ENCODE measurements at places on chromosomes 1 and 21.

- no peak for DNase-seq
Observed at GRCh38 chr1:47362828-47363227, 29.2 kb downstream of the CMPK1 start.

DNA sequence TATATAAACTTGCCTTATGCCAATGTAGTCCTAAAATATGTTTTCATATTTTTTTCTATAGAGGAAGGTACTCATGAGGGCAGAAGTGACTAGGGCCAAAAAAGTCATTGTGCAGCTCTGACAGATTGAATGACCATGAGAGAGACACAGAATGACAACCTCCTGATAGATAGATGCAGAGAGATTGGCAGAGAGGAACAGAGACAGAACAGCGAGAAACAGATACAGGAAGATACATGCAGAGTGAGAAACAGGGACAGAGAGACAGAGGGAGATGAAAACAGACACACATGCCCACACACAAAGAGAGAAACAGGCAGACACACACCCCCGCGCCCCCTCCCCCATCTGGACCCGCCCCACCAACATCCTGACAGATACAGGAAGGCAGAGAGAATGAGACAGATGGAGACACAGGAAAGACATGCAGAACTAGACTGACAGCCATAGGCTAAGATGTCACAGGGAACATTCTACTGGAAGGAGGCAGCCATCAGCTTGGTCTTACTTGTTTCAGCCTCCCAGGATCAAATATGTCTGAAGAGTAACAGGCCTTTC, 211.1 kb downstream of the ST6GALNAC3 start:
- no peak for DNase-seq

DNA sequence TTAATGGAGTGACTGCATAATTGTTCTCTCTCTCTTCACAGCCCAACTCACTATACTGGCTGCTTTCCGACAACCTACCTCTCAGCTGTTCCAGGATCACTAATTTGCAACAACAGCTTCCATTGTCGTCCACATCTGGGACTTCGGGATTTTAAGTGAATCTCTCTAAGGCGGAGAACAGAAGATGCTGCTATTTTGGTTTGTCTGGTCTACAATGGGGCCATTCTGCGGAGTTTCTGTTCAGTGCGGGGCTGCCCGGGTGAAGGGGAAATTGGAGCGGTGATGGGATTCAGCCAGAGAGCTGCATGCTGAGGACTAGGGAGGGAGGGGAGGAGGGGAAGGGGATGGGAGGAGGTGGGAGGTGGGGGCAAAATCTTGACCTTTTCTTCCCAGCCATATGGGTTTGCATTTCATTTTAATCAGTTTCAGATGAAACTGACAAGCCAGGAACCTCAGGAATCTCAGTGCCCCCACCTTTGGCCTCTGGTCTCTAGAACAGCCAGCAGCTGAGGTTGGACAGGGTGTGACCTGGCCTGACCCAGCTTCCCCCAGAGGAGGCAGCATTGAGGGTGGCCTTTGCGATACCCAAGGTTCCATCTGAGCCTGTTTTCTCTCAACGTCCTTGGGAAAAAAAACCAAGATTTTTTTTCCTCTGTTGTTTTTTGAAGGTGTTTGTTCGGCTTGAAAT, 6.9 kb upstream of the SRP9 start:
- DNase-seq, result no peak

DNA sequence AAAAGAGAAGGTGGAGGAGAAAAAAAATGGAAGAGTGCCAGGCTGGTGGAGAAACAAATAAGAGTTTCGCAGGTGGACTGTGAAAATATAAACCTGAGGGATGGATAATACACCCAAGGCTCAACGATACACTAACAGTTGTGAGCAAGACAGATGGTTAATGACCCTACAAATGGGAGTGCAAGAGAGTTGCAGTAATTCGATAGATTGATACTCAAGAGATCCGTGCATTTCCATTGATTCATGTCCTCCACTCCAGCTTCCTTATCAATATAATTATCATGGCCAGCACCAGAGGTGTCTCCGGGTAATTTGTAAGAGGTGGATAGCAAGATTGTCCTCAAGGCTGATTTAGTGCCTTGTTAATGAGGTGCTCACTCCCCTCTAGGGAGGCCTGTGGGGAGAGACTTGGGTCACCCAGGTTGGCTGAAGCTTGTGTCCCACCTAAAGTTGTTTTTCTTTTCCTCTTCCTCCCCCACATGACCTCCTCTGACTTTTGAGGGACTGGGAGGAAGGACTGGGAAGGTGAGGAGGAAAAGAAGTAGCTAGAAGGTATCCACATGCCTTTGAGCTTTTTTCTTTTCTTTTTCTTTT, 221.8 kb upstream of the KIAA0040 start:
- no peak for DNase-seq

DNA sequence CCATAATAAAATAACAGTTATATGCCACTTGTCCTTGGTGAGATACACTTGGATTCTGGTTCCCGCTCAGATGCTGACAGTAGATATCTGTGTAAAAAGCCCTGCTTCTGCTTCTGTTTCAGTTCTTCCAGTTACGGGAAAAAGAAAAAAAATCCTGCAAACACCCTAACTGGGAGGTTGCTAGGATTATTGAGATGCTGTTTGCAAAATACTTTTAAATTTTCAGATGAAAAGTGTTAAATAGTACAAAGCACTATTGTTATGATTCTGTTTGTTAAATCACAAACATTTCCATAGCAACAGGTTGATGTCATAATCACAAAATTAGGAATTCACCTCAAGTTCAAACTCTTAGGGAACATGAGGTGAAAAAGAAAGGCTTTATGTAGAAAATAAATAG, 232.3 kb downstream of the HMCN1 start:
- no peak for DNase-seq

DNA sequence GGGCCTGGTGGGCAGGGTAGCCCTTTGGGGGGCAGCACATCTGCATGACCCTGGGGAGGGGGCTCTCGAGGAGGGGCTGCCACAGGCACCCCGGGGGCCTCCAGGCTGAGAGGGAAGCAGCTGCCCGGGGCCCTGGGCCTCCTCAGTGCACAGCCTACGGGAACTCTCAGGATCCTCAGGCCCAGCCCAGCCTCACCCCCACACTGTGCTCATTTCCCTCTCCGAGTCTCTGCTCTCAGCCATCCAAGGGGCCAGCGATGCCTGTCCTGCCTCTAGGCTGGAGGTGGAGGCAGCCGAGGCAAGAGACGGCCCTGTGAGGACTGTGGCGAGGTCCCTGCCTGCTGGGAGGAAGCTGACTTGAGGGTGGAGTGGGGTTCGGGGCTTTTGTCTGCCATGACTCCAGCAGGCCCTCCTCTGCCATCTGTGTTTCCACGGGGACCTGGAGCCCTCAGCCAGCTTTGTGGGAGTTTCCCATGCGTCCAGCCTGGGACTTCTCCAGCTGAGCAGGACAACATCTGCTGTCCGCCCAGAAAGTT, 7.2 kb upstream of the PLEKHG5 start:
- DNase-seq, result no peak

DNA sequence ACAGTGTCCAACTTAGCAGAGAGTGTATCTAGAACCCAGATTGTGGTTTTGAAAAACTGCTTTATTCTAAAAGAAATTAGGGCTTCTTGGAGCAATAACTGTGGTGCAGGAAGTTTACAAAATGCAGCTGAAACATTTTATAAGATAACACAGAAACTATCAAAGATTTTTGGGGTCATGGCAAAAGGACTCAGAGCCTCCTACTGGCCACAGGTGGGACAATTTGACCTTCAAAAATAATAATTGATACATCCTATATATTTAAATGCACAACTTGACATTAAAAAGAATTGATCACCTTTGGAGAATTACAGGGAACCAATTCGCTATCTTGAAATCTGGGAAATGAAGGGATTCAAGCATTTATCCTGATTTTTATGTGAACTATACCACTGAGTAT, 235.2 kb downstream of the RPS6KC1 start:
- no peak for DNase-seq
